T1000 (cell line): ENCODE measurements at places on chromosomes 12 and 14.

- DNase-seq = peak; percentile 86
Observed at GRCh38 chr12:92034858-92035401, 110.7 kb downstream of the BTG1 start.

DNA sequence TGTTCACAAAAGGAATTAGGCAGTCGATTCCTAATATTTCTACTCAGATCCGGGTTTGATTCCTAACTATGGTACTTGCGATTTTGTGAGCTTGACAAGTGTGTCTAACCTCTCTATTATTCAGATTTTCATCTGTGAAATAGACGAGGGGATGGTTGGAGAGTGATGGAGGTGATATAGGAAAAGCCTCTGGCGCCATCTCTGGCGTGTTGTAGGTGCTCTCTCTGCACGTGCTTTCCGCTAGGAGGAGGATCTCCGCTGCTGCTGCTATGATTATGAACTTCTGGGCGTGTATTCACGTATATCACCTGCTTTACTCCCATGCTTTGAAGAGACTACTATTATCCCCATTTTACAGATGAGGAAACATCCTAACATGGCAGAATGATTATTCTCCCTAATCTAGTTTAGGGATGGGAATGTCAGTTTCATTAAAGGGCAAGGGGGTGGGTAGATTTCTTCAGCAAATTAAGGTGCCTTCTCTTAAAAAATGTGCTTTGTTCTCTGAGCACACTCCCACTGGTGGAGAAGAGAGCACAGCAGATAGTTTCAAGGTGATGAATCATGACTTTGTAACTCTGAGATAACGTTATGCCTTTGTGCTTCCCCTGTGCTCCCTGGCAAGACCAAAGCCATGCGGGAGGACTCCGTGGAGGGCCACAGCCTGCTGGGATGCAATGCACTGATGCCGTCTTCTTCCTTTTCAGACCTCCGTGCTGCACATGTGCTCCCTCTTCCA, 97.1 kb downstream of the PRIMA1 start:
- DNase-seq = no peak

GRCh38 chr12:72315858-72316257, 43.7 kb downstream of the TRHDE start:
- no peak for DNase-seq

DNA sequence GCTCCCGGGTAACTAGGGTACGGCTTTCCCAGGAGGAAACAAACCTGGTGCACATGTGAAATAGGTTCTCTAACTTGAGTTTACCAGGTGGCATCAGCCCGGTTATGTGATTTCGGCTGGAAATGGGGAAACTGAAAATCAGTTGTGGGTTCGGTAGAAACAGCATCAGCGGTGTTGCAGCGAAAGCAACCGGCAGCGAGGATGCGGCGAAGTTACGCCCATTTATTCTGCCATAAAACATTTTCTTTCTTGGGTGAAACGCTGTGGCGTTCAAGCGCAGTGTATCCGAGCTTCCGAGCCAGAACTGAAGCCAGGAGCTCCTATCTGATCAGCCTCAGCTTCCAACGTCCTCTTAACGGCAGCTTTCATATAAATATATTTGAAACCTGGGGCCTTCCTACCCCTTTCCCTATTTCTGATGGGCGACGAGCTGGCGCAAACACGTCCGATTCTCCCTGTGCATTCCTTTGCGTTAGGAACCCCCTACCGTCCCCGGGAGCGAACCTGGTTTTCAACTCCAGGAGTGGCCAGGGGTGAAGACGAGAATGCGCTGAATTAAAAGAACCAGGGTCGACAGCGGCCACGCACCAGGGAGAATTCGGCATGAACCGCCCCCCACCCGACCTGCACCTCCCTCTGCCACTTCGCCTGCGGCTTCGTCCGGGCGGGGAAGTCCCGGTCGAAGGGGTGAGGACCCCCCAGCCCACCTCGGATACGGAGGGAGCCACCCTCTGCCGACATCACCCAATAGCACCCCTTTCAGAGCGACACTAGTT, 1.6 kb downstream of the DPF3 start:
- DNase-seq = peak; percentile 15

DNA sequence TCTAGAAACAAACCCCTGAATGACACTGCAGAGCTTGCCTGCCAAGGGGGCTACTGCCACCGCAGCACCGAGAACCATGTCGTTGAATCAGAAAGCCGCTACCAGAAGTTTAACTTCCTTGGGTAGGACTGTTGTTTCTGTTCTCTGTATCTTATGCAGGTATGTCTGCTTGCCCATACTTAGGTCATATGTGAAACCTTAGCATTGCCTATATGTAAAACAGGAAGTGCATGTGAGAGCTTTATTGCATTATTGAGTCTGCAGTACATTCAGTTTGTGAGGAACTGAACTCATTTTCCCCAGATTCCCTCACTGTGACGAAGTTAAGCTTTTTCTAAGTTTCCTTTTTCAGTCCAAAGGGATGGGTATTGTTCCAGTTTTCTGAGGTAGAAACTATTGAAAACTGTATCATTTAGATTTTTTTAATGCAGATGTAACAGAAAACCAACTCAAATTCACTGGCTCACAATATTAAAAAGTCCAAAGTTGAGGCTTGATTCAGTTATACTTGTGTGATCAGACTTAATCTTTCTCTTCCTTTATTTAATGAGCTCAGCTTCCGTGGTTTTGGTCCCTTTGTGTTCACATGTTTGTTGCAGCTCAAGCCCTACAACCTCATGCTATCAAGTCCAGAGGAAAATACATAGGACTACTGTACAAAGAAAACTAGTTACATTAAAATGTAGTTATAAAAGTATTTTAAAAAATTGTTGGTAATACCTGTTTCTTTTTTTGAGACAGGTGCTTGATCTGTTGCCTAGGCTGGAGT, 6.9 kb downstream of the FBXO34 start:
- DNase-seq = no peak

DNA sequence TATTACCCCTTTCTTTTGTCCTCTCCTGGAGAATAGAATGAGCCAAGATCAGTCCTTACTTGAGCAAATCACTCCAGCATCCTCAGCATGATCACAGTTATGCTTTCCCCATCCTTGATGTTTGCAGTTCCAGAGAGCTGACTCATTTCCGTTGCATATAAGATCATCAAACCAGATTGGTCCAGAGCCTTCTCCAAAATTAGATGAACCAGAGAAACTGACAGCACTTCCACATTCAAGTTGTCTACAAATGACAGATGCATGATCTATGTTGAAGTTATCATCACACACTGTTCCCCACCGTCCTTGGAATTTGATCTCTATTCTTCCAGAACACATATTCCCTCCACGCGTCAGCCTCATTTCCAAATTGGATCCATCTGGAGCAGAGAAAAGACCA, 4.8 kb downstream of the CD163 start:
- no peak for DNase-seq

DNA sequence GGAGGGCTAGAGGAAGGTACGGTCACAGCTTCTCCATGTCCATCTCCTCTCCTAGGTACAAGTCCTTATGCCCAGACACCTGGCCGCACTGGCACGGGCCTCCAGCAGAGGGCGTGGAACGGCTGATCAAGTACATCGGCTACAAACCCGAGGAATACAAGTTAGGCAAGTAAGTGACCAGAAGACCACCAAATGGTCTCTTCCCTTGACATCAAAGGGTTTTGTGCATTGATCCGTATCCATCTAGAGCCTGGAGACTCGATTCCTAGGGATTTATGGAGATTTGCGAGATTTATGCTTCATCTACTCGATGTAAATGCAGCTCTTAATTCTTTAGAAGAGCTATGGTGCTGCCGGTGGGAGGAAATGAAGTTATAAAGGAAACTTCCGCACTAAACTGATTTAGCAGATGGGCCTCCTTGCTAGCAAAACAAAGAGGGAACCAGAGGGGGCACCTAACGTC, 44.2 kb downstream of the KCTD10 start:
- peak; percentile 30 for DNase-seq

DNA sequence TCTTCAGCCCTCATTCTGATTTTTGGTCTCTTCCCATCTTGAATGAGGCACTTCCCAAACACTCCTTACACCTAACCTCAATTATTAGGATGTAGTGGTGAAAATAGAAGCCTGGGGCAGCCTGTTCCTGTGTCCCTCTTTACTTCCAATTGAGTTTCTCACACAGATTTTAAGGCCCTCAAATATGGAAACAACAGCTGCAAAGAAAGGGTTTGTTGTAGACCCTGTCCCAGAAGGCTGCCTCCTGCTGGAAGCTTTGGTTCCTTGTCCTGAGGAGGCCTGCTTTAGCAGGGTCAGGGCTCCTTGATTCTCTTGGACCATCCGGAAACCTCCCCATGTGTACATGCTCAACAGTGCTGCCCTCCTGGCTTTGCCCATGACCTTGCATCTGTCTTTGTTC, 101.3 kb downstream of the TGFB3 start:
- no peak for DNase-seq

DNA sequence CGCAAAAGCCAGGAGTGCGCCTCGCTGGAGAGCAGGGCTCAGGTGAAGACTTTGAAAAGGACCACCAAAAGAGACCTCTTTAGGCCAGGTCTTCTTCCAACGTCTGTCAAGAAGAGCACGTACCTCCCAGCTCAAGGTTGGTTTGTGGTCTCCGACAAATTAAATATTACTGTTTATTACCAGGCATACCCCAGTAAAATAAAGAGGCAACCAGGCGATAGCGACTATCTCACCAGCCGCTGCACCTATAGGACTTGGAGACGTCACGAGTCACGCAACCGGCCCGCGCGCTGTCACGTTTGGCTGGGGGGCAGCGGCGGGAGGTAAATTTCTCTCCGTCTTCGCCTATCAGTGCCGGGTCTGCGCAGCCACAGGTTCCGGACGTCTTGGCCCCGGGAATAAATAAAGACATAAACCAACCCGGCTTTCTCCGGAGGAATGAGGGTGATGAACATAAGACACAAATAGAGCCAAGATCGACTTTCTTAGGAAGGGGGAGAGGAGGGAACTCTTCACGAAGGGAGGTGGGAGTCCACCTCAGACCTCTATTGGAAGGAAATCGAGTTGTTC, 2.0 kb upstream of the TBX5 start:
- no peak for DNase-seq

GRCh38 chr12:41230756-41231155, 42.6 kb downstream of the PDZRN4 start:
- no peak for DNase-seq

- no peak for DNase-seq
Observed at GRCh38 chr14:97276573-97276972, 479.4 kb downstream of the VRK1 start.

- no peak for DNase-seq
Observed at GRCh38 chr12:52391618-52392002, 6.2 kb upstream of the KRT84 start.

DNA sequence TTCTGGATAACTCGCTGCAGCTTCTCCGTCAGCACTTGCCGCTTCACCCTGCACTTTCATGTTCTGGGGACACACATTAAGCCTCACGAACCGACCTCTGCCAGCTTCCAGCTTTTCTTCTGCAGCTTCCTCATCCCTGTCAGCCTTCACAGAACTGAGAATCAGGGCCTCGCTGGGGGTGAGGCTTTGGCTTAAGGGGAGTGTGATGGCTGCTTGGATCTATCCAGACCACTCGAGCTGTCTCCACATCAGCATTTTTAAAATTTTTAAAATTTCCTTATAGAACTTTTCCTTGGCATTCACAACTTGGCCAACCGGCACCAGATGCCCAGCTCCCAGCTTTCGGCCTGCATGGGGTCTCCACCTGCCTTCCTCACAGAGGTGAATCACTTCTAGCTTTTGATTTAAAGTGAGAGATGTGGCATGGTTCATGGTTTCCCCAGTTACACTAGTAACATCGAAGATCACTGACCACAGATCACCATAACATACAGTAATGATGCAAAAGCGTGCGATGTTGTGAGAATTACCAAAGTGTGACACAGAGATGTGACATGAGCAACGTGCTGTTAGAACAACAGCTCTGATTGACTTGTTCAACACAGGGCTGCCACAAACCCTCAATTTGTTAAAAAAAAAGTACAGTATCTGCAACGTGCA, 139.1 kb upstream of the C14orf180 start:
- no peak for DNase-seq

GRCh38 chr14:103546652-103547454, 15.6 kb downstream of the BAG5 start:
- peak; percentile 55 for DNase-seq

DNA sequence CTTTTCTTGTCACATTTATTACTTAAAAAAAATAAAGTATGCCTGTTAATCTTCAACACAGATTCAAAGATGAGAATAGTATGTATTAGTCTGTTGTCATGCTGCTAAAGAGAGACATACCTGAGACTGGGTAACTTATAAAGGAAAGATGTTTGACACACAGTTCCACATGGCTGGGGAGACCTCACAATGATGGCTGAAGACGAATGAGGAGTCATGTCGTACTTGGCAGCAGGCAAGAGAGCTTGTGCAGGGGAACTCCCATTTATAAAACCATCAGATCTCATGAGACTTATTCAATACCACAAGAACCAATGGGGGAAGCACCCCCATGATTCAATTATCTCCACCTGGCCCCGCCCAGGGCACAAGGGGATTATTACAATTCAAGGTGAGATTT, 335.9 kb upstream of the GARIN2 start:
- no peak for DNase-seq

DNA sequence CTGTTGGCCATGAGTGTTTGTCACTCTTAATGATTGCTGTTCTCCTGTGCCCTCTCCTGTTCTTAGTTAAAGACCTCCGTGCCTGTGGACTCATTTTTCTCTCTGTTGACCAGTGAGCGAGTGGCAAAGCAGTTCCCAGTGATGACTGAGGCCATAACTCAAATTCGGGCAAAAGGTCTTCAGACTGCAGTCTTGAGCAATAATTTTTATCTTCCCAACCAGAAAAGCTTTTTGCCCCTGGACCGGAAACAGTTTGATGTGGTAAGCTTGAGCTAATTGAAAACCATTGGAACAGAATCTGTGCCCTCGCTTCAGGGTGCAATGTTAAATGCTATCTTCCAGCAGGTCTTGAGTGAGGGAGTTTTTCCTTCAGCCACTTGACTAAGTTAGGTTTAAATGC, 19.8 kb downstream of the ACAD10 start:
- DNase-seq = no peak

- DNase-seq = no peak
Observed at GRCh38 chr12:93813972-93814821, 137.0 kb downstream of the CRADD start.

DNA sequence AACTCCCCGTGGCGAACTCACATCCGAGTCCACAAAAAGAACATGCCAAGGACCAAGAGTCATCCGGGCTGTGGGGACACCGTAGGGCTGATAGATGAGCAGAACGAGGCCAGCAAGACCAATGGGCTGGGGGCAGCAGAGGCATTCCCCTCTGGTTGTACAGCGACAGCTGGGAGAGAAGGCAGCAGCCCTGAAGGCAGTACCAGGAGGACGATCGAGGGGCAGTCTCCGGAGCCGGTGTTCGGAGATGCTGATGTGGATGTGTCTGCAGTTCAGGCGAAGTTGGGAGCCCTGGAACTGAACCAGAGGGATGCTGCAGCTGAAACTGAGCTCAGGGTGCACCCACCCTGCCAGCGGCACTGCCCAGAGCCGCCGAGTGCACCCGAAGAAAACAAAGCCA, 50.7 kb downstream of the TBC1D30 start:
- no peak for DNase-seq

DNA sequence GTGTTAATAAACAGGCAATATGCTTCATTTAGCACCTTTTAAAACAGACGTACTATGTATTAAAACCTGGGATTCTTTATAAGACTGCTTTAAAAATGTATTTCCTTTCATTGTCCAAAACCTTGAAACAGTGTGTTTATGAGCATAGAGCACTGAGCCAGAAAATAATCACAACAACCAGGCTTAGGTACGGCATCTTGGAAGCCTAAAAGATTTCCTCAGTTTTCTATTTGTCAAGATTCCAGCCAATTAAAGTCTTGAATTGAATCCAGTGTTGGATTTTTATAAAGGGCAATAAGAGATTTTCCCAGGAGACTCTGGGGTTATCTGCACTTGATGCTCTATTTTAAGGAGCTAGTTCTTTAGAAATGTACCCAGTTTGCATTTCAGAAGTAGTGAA, 80.3 kb downstream of the GRIP1 start:
- DNase-seq = no peak
